Cardiac ventricle fibroblast (primary cell): ENCODE measurements at places on chromosomes 16 and 17. TPM values are rescaled to one million over a fixed set of nuclear protein-coding genes. Genes with fewer than 3 reads are reported as not detected.

Gene TBC1D26
- not detected in 2 replicates for total RNA-seq

Gene LRRC59
- 111 and 127 TPM in 2 replicates for total RNA-seq

Gene HYDIN
- 0.06 and 0.24 TPM in 2 replicates for total RNA-seq

Gene DHRS7C
- total RNA-seq, result not detected in 2 replicates

Gene ZMYND15
- total RNA-seq, result 0.44 and 1.4 TPM in 2 replicates

Gene IRX6
- total RNA-seq, result not detected in 2 replicates

Gene ZNF778
- 3.4 and 7.3 TPM in 2 replicates for total RNA-seq

Gene TBC1D3I
- total RNA-seq, result not detected in 2 replicates
